Hematopoietic multipotent progenitor cell treated with erythropoietin and hydrocortisone succinate and interleukin-3 and kit ligand, for 4 days (in vitro differentiated cells): ENCODE measurements at places on chromosomes 16 and 17.

- DNase-seq = no peak
Observed at GRCh38 chr17:9615486-9615885, 29.8 kb upstream of the USP43 start.

- peak; percentile 85 for DNase-seq
Observed at GRCh38 chr17:29566473-29567303, at the start of gene ABHD15. ABHD15 (minus strand) TSS chr17:29567037; CDS start chr17:29566966, 71 bp downstream.

DNA sequence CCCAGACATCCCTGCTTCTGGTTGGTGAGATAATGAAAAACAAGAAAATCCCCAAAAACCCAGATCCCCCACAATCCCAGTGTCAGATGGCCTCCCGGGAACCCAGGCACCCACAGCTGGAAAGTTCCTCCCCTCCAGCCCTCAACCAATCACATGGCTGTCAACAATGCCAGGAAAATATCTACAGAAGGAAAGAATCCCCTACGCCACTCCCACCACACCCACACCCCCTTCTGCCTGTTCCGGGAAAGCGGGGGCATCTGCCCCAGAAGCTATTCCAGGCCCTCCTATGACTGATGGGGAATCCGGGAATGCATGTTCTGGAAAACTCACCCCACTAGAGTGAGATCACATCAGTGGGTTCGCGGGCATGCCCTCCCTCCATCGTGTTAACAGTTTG, 1.8 kb downstream of the TMEM95 start:
- no peak for DNase-seq

GRCh38 chr16:54053891-54054820, 232.4 kb downstream of the IRX3 start:
- no peak for DNase-seq

DNA sequence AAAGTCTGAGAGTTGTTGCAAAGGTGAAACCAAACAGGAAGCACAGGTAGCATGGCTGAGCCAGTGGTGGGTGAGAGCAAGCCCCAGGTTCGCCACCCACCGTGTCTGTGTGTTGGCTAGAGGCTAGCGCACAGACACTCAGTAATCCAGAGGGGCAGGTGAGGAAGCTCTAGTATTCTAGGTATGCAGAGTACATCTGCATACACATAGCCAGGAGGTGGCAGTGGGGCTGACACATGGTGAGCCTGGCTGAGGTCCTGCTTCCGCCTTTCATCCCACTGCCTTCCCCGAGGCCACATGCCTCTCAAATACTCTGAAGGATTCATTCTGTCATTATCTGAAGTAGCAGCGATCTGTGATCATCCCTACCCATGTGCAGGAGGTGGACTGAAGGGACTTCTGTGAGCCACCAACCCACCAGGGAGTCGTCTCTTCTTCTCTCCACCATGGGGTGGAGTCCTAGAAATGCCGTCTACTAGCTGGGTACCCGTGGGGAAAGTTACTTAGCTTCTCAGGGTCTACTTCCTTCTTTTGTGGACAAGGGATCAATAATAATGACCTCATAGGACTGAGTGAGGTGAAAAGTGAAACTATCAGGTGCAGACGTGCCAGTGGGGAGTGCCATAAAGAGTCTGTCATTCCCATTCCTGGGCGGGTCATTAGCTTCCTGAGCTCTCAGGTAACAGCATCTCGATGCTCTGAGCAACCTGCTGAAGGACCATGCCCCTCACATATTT, 36.0 kb upstream of the ICAM2 start:
- DNase-seq = no peak

GRCh38 chr17:77869665-77870132, 88.8 kb upstream of the TNRC6C start:
- DNase-seq = peak; percentile 42
